ENCODE measurements at places on chromosomes 7 and 10.

- DNase-seq = no peak
These were observed 54.2 kb downstream of the MICALL2 start for GRCh38 chr7:1404898-1405548.

DNA sequence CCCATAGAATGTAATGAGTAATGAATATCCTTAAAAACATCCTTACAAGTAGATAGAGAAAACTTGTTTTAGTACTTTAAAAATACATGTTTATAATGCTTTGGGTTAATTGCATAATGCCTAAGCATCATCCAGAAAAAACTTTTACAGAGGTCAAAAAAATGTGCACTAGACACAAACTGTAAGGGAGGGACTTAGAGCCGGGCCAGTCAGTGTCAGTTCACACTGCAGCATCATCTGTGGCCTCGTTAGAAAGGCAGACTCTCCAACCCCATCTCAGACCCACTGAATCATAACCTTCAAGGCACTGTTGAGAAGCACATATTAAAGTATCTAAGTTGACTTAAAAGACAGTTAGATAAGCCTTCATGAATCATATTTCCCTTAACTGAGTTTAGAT lies 230.1 kb upstream of the PRPS1L1 start:
- DNase-seq = no peak

DNA sequence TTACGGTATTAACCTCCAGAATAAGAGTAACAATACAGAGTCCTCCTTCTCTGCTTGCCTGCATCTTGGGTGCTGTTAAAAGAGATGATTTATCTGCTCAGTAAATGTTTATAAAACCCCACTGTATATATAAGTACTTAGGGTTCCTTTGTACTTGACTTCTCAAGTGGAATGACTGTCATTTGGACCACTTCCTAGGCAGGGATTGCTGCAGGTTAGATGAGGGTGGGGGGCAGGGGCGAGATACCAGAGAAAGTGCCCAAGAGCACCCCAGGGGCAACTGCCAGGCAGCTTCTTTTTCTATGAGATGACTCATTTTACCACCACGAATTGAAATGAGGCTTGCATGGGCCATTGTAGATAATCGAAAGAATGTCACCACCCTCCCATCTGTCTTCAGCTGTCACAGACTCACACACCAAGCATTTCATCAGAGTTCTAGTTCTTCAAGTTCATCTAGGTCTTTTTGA lies 421.9 kb upstream of the GALNT17 start:
- no peak for DNase-seq

DNA sequence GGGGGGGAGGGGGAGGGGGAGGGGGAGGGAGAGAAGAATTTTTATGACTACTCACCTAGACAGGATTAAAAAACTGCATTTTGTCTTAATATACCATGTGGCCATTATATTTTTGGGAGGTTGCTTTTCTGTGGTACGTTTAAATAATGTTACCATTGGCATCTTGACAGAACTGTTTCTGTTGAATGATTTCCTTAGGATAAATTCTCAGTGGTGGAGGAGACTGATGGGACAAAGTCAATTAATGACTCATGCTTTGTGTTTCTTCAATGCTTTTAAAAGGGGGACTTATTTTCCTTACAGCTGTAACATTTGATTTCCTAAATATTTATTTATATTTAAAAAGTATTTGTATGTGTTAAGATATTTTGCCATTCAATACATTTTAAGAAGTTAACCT lies 13.7 kb downstream of the AGR2 start:
- DNase-seq = no peak

DNA sequence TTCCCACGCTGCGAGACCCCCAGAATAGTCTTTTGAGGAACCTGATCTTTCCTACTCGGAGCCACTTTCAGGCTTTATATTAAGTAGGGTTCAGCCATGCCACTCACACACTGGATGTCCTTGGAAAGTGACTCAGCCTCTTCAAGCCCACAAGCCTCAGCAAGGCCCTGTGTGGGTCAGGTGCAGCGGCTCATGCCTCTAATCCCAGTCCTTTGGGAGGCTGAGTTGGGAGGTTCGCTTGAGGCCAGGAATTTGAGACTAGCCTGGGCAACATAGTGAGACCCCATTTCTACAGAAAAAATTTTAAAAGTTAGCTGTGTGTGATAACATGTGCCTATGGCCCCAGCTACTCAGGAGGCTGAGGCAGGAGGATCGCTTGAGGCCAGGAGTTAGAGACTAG lies 119.7 kb upstream of the TNRC18 start:
- DNase-seq = no peak

DNA sequence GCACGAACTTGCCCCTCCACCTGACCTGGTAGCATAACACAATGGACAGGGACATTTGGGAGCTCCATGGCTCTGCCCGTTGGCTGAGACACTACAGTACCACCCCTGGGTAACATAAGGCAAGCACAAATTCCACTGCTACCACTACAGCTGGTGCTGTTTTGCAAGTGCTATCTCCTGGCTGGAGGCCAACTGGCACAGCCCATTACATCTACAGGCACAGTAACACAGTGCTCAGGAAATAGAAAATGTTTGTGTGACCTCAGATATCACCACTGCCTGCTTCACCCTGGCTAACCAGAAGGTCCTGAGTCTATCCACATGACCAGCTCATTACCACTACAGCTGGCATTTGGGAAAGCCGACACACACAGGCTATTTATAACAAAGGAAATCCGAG lies 631.1 kb upstream of the MBL2 start:
- peak; percentile 84 for DNase-seq

- no peak for DNase-seq
These were observed 178.7 kb downstream of the DNAJB6 start for GRCh38 chr7:157515342-157516041.

DNA sequence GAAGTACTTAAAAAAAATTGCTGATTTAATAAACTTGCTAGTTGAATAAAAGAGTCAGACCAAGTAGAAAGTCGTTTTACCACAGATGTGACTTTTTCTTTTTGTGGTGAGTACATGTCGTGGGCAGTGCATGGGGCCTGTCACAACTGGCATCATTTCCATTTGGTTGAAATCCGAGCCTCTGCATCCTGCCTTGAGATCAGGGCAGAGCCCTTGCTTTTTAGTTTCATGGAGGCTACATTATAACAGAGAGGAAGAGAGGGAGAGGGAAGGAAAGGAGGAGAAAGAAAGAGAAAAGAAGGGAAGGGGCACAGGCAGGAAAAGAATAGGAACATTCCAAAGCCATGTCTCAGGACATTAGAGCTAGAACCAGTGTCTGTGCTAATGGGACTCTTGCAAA lies 20.4 kb upstream of the INSYN2A start:
- no peak for DNase-seq

DNA sequence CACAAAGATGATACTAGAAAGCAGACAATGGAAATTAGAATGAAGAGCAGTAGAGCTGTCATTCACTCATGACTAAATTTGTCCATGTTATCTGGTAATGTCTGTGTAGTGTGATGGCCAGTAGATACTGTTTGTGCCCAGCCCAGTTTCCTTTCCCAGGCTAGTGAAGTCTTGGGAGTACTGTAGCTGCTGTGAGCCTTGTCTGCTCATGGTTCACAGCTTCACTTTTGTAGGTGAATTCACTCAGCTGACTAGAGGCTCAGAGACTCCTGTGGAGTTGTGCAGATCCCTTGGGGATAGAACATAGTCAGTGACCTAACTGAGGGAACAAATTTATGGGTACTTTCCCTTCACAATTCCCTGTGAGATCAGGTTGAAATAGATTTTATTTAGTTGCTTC lies 572.5 kb downstream of the ARL4A start:
- DNase-seq = no peak

DNA sequence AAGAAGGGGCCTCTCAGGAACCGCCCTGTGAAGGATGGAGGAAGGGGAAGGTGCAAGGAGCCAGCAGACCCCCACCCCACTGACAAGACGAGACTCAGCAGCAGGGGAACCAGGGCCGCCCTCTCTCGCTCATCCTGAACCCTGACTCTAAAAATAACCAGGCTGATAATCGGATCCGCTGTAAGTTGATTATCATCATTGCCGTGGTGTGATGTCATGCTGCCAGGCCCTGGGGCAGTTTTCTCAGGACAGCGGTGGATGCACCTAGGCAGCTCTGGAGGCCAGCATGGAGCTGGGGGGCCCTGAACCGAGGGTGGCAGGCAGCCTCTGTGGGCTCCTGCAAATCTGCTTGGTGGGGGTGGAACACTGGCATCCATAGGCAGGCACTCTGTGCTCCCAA lies 7.9 kb downstream of the RET start:
- DNase-seq = no peak

GRCh38 chr10:6607778-6608177 lies 27.7 kb upstream of the PRKCQ start:
- no peak for DNase-seq

DNA sequence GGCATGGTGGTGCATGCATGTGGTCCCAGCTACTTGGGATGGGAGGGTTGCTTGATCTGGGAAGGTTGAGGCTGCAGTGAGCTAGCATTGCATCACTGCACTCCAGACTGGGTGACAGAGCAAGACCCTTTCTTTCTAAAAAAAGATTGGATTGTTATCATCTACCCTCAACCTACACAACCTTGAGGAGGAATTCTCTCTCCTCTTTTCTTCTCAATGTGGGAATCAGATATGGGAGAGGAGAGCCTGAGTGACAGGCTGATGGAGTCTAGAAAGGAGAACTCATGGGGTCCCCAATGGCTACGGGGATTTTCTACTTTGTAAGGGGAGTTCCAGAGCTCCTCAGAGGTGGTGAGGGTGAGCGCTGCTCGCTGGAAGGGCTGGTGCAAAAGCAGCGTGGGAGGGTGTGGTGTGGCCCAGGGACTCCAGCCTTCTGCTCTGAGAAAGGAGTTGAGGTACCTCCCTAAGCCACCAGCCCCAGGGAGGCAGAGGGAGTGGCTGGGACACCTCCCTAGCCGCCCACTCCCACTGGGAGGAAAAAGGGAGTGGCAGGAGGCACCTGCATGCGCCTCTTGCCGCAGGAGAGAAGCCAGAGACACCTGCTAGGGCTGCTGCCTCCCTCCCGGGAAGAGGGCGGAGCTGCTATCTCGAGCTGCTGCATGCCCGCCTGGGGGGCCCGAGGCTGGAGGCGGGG lies 48.4 kb downstream of the GATA3 start:
- DNase-seq = no peak

GRCh38 chr10:30510932-30511700 lies 77.1 kb downstream of the MAP3K8 start:
- no peak for DNase-seq

DNA sequence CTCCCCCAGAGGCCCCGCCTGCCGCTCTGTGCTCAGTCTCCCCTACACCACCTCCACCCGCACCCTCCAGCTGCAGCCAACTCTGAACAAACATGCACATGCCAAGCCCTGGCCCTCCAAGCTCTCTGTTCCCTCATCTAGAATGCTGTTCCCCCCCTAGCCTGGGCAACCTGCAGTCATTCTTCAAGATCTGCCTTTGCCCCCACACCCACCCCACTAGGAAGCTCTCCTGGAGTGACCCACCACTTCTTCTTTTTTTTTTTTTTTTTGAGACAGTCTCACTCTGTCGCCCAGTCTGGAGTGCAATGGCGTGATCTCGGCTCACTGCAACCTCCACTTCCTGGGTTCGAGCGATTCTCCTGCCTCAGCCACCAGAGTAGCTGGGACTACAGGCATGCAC lies 13.7 kb downstream of the MYL10 start:
- no peak for DNase-seq

GRCh38 chr7:34757570-34758110 lies 99.6 kb downstream of the NPSR1 start:
- DNase-seq = no peak

DNA sequence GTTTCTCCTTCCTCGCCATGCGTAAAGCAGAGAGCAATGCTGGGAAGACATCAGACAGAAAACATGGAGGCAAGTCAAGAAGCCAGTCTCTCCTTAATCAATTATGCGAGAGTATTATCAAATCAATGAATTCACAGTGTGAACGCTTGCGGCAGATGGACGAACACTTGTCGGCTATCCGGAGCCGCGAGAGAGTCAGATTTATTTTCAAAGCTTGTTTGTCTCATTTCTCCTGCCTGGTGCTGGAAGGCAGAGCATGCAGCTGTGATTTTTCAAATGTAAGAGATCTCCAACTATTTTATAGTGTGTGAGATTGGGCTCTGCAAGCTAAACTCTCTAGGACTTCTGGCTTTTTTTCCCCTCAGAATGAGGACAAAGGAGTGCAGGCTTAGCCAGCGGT lies 252.3 kb downstream of the SNX10 start:
- no peak for DNase-seq

DNA sequence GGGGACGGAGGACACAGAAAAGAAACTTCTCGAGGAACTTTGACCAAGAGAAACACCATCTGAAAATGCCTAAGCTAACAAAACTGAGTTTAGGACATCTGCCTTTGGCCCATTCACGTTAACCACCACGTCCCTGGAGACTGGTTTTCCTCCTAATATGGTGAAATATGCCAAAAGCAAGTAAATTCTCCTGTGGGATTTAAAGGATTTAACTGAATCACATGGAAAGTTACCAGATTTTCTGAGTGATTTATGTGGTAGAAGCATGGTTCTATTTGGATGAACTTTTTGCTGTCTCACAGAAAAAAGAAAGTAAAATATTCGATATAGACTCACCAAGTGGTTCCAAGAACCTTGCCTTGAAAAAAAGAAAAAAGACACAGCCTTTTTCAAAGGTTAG lies 30.4 kb upstream of the BMPER start:
- DNase-seq = no peak

Data from left ventricle myocardium inferior (tissue), 1 donor.